Thyroid gland (tissue), 4 donors: ENCODE measurements at places on chromosomes 3 and 15. TPM values are rescaled to one million over a fixed set of nuclear protein-coding genes. Genes with fewer than 3 reads are reported as not detected.
A peak's percentile ranks its signal among the peaks of the same experiment; 100 is the strongest.

The PLXNB1 gene
- total RNA-seq, result 129 TPM

The FETUB gene
- total RNA-seq, result not detected

The LEKR1 gene
- total RNA-seq, result 6.3 TPM

The SERINC4 gene
- 0.33 TPM for total RNA-seq

The FBXW12 gene
- not detected for total RNA-seq

- H3K27me3 ChIP-seq, result no peaks in the 10 kb centered on the region
- peak; percentile 20 for DNase-seq
- peak overlapping the region; percentile 56 for H3K27ac ChIP-seq
- no peak overlapping the region for H3K4me3 ChIP-seq
- no peaks in the 10 kb centered on the region for H3K36me3 ChIP-seq
These were observed 854 bp downstream of the CLEC3B start for GRCh38 chr3:45026957-45027356.

GRCh38 chr3:98855806-98856400, 45.6 kb downstream of the DCBLD2 start:
- H3K36me3 ChIP-seq, result no peaks in the 10 kb centered on the region
- no peak overlapping the region for H3K27ac ChIP-seq
- peak; percentile 6 for DNase-seq

GRCh38 chr3:124283652-124284023, 291.7 kb upstream of the ROPN1 start:
- no peaks in the 10 kb centered on the region for H3K36me3 ChIP-seq
- no peak overlapping the region for H3K27ac ChIP-seq
- no peaks in the 10 kb centered on the region for H3K4me1 ChIP-seq
- DNase-seq, result no peak
- no peak overlapping the region for H3K4me3 ChIP-seq
- H3K27me3 ChIP-seq, result no peaks in the 10 kb centered on the region

DNA sequence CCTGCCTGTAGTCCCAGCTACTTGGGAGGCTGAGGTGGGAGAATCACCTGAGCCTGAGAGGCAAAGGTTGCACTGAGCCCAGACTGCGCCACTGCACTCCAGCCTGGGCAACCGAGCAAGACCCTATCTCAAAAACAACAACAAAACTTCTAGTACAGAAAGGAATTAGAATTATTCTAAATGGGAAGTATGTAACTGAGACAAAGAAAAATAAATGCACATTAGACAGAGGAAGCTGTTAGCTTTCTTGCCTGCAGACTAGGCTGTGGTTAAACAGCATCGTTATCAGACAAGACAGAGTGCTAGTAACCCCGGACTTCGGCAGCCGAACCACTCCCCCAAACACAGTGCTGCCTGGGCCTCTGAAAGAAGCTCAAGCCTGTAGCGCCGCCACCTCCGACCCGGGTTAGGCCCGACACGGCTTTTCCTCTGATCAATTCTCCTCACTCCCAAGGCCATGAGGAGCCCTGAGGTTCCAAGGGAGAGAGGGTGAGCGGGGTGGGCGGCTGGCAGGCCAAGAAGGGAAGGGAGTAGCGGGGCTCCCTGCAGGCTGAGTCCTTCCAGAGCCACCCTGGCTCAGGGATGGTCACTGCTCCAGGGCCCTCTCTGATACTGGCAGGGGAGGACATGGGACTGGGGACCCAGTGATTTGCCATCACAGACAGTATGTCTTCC, 44.8 kb upstream of the MUC4 start:
- no peaks in the 10 kb centered on the region for H3K27me3 ChIP-seq
- peaks cover 17% of the 10 kb centered on the region for H3K4me1 ChIP-seq
- DNase-seq, result no peak
- H3K36me3 ChIP-seq, result no peaks in the 10 kb centered on the region
- no peak overlapping the region for H3K27ac ChIP-seq

DNA sequence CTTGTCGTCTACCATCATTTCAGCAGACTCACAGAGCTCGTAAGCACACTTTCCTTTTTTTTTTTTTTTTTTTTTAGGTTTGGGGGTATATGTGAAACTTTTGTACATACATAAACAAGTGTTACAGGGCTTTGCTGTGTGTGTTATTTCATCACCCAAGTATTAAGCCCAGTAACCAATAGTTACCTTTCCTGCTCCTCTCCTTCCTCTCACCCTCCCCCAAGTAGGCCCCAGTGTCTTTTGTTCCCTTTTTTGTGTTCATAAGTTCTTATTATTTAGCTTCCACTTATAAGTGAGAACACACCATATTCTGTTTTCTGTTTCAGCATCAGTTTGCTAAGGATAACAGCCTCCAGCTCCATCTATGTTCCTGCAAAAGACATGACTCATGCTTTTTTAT, 746.8 kb downstream of the GRM7 start:
- no peaks in the 10 kb centered on the region for H3K36me3 ChIP-seq
- H3K27me3 ChIP-seq, result no peaks in the 10 kb centered on the region
- no peak overlapping the region for H3K4me3 ChIP-seq

GRCh38 chr3:133455960-133456359, 56.1 kb downstream of the BFSP2 start:
- peaks cover 8% of the 10 kb centered on the region for H3K4me1 ChIP-seq
- H3K27ac ChIP-seq, result no peak overlapping the region
- H3K27me3 ChIP-seq, result no peaks in the 10 kb centered on the region
- no peak for DNase-seq
- H3K36me3 ChIP-seq, result no peaks in the 10 kb centered on the region

GRCh38 chr3:124576565-124577493, 153.4 kb upstream of the UMPS start:
- H3K4me1 ChIP-seq, result no peaks in the 10 kb centered on the region
- H3K27ac ChIP-seq, result no peak overlapping the region
- no peak for DNase-seq
- no peak overlapping the region for H3K4me3 ChIP-seq
- H3K27me3 ChIP-seq, result no peaks in the 10 kb centered on the region
